ENCODE measurements at places on chromosomes 1 and 21.
A peak's percentile ranks its signal among the peaks of the same experiment; 100 is the strongest.

- DNase-seq: no peak
Measured at GRCh38 chr1:54952950-54953718, 27.3 kb upstream of the TMEM61 start.

GRCh38 chr1:175208773-175209492 lies 16.4 kb upstream of the KIAA0040 start:
- no peak for DNase-seq

DNA sequence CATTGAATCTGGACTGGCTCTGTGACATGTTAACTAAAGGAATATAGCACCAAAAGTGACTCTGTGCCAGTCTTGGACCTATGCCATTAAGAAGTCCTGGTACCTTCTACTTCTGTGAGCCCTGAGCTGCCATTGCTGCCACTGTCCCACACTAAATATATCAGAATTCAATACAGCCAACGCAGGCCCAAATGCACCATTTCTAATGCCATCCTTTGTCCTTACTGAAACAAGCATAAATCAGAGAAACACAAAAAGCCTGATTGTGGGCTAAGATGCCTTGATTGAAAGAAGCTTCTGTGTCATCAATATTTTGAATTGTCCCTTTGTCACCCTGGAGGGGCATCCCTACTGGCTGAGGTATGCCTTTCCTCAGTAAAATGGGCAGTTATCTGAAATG lies 66.9 kb upstream of the NEK2 start:
- DNase-seq: no peak

DNA sequence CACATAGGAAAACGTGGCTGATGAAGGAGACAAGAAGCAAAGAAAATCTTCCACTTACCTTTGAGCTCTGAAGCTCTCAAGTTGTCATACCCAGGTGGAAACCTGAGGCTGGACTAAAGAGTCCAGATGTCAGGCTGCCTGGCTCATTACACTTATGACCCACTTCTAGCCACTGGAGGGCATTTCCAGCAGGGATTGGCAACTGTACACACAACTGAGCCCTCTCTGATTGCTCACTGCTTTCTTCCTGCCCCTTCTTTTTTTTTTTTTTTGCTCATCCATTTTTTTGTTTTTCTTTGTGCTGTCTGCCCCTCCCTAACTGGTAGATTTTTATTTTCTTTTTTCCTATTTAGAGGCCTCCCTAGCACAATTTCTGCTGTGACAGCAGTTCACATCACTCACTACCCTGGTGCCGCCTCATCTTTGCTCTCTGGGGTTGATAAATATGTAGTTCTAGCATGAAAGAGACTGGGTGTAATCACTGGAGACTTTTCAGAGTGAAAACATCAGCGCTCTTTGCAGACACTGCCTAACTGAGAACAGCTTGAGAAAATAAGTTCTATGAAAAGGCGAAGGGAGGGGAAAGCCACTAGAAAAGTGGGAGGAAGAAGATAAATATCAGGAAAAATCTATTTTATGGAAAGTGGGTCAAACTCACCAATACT lies 334.5 kb downstream of the NUF2 start:
- DNase-seq: no peak

DNA sequence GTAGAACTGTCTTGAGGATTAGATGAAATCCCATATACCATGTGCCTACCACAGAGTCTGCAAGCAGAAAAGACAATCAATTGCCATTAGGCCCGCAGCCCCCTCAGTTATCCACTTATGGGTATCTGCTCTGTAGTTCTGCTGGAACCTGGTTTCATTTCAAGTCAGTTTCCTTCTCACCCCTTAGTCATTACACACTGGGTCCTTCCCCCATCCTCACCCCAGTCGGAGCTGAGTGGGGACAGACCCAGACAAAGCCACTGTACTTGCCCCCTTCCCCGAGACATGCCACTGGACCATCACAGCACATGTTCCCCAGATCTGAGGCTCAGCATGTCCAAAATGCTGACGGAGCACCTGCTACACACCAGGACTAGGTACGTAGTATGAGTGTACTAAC lies 21.2 kb downstream of the PGLYRP3 start:
- DNase-seq: no peak

DNA sequence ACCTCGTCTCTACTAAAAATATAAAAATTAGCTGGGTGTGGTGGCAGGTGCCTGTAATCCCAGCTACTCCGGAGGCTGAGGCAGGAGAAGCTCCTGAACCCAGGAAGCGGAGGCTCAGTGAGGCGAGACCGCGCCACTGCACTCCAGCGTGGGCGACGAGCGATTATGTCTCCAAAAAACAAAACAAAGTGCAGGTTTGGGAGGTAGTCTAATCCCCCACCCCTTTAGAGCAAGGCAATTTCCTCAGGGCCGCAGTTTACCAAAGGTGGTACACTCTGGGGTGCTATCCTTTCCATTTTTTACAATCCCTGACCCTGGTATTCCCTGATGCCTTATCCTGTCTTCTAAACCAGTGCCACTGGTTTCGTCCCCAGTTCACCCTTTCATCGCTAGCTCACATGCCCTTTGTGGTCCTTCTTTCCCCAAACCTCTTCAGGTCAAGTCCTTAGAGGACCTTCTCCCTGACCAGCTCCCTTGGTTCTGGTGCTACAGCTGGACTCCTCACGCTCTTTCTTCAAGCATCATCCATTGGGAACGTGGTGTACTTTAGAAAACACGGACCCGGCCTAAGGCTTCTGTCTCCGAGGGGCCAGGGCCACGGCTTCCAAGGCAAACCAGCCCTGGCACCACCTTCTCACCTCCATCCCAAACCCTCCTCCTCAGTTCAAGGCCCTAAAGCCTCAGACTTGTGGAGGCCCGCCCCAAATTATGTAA lies 873 bp downstream of the IFT25 start:
- DNase-seq: no peak

DNA sequence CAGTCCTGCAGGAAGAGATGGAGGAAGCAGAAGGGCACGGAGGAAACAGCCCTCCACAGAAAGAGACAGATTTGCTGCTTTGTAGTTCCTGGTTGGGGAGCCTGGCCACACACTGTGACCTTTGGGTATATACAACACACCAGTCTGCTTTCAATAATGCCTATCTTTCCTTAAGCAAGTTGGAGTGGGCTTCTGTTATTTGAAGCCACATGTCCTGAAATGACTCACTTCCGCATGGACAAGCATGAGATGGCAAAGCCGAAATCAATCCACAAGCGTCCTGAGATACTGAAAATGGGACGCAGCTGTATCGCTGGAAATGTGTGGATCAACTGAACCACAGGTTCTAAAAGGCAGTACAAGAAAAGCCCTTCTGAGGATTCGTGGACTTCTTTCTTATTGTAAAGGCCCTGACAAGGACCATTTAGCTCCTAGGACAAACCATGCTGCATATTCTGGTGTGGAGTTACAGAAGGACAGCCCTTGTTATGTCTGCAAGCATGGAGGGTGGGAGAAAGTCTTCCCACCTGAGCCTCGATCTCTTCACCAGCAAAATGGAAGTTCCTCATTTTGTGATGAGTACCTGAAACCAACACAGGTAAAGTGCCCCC lies 22.7 kb upstream of the FHAD1 start:
- no peak for DNase-seq

- peak; percentile 9 for DNase-seq
Measured at GRCh38 chr1:91166106-91166712, 144.4 kb upstream of the ZNF644 start.

GRCh38 chr1:41906943-41907342 lies 11.8 kb downstream of the HIVEP3 start:
- no peak for DNase-seq

DNA sequence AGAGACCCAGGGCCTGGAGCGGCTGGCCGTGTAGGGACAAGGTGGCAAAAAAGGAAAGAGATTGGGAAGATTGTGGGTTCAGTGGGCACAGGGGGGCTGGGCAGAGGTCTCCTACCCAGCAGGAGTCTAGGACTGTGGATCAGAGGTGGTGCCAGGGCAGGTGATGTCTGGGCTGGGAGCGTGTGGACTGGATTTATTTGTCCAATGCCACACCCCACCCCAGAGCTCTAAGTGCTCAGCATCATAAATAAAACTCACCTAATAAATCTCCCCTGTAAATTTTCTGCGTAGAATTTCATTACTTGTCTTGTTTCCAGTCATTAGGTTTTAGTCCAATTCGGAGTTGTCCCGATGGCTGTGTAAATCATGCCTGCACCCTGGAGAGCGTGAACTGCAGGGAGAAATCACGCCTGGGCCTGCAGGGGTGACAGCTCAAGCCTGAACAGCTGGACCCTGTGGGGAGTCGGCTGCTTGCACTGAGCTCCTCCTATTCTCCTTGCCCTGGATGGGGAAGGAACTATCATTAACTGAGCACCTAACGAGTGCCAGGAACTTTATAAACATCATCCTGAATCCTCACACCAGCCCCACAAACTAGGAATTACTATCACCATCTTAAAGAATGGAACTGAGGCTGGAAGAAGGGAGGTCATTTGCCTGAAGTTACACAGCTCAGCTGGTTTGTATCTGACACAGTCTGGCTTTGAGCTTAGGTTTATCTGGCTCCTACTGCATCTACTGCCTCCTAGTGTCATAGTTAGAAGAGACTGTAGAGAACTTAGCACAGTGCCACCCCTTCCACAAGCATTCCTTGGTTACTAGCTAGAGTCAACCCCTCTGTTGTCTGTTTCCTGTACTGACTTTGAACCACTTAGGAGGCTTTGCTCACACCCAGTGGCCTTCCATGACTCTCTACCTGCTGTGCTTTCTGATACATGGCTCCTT lies 25.0 kb upstream of the POU3F1 start:
- no peak for DNase-seq

GRCh38 chr21:26432410-26432809 lies 140.7 kb downstream of the CYYR1 start:
- DNase-seq: no peak

DNA sequence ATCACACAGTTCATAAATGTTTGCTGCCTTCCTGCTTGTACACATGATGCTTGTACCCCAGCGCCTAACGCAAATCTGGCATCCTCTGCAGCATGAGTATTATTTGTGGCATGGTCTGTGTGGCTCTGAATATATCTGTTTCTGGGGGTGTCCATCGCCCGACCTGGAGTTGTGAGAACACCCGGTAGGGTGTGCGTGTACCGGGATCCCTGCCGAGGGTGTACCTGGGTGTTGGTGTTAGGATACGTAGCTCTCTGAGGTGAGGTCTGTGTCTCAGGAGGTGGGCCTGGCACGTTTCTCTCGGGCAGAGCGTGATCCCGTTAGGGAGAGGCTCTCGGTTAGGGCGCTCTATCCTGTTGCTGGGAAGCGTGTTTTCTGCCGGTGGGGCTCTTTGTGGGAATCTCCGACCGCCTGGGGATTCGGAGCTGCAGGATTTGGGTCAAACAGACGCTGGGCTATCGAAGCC lies 10.4 kb upstream of the CDC20 start:
- no peak for DNase-seq

DNA sequence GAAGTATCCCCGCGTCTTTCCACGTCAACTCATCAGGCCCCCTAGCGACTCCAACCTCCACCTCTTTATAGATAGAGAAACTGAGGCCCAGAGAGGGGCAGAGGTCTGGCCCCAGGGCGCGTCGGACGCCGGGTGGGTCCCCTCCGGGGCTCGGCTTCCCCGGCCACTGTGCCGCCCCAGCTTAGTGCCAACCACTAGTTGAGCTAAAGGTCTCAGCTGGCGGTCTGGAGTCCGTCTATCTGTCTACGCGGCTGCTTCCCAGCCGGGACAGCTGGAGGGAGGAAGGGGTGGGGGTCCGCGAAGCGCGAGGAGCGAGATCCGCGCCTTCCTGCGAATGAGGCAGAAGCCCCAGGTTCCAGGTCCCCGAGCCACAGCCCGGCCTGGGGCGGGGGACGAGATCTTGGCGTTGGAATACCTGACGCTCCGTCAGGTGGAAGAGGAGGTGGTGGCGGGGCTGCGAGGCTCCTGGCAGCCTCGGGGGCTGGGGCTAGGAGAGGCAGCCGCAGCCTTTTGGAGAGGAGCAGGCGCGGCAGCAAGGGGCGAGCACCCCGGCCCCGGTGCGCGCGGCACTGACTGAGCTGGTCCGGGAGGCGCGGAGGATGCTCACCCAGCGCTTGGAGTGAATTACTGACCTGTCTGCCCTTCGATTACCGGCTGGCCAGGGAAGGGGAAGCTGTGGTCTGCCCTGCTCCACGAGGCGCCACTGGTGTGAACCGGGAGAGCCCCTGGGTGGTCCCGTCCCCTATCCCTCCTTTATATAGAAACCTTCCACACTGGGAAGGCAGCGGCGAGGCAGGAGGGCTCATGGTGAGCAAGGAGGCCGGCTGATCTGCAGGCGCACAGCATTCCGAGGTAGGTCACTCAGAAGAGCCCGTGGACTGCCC lies 937 bp downstream of the PODN start:
- no peak for DNase-seq

DNA sequence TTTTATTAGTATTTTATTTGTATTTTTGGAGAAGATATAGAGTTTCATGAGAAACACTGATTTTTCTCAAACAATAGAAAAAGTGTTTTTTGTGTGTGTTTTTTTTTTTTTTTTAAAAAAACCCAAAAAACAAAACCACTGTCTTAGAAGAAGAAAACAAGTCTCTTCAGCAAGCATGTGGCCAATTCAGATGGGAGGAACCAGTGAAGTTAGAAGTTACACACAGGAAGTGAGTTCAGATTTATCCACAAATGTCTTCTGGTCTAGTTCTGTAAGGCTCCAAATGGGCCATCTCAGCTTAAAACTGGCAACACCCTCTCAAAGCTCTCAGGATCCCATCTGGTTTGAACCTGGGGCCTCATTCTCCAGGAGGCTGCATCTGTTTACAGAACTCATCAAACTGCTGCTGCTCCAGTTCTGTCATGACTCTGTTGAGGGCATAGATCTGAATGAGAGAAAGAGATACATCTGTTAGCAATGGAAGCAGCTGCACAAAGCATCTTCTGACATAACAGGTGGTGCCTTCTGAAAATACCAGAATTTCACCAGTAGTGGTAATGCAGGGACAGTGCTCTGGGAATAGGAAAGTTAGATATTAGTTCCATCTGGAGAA lies 9.8 kb upstream of the ERMAP start:
- DNase-seq: no peak

- no peak for DNase-seq
Measured at GRCh38 chr1:217364220-217364619, 266.7 kb downstream of the GPATCH2 start.

DNA sequence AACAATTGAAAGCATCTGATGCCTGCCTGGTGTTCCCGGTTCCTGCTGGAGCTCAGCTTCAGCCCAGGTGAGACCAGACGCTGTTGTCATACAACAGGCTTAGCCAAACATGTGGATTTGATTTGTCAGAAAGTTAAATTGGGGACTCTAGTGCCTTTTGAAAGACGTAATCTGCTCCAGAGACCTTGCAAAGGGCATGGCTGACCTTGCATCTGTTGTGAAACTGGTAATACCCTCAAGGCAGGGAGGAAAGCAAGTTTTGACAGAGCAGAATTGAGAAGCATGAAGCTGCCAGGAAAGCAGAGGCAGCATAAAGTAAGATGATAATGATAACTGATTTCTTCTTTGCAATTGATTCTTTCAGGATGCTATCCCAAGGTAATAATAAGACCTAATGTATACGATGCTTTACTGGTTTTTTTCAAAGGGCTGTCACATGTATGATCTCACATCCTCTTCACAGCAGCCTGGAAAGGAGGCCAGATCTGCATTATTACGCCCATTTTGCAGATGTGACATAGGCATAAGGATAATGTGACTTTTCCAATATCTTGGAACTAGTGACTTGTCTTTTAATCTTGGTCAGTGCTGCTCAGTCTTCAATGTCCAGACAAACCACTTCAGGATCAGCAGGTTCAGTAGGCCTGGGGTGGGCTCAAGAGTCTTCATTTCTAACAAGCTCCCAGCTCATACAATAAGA lies 24.7 kb upstream of the CNN3 start:
- DNase-seq: no peak

All from stimulated activated CD4-positive, alpha-beta T cell treated with anti-CD3 and anti-CD28 coated beads, Interleukin-2, amount 100 ng/mL, for 48 hours (primary cell).